Tracheal epithelial cell (primary cell): ENCODE measurements at places on chromosomes 7 and 10. TPM values are rescaled to one million over a fixed set of nuclear protein-coding genes. Genes with fewer than 3 reads are reported as not detected.

The FAM25G gene
- total RNA-seq: not detected in 2 replicates

The AGBL3 gene
- total RNA-seq: 0.64 and 0.96 TPM in 2 replicates

The TSC22D4 gene
- total RNA-seq: 12.4 and 14.9 TPM in 2 replicates

The WIPF3 gene
- under 0.01 and 0.21 TPM in 2 replicates for total RNA-seq

The NXPH1 gene
- total RNA-seq: not detected in 2 replicates

The DGKB gene
- not detected in 2 replicates for total RNA-seq
